AG08395 (cell line): ENCODE measurements at places on chromosomes 11 and 22.

DNA sequence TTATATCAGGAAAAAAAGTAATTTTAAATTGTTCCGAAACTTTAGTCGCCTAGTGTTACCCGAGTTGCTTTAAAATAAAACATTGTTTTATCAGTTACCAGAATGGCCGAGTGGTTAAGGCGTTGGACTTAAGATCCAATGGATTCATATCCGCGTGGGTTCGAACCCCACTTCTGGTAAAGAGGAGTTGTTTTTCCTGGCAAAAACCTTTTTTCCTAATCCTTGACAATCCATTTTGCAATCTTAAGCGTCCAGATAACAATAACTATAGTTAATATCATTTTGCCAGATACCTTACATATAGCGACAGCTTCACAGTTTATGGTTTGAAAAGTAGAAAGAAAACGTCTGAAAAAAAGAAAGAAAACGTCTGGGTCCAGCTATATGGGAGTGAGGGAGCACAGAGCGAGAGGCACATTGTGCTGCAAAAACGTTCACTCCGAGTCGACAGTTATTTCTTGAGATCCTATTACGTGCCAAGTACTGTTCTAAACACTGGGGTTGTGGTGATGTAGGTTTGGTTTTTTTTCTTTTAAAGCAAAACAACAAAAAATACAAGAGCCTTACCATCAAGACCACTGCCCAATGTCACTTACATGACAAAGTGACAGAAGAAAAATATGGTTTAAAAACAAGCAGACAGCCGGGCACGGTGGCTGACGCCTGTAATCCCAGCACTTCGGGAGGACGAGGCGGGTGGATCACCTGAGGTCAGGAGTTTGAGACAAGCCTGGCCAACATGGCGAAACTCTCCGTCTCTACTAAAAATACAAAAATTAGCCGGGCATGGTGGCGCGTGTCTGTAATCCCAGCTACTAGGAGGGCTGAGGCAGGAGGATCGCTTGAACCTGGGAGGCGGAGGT lies 40.6 kb downstream of the OR4D9 start:
- peak; percentile 32 for DNase-seq

GRCh38 chr11:372809-373715 lies 3.8 kb downstream of the B4GALNT4 start:
- no peak for DNase-seq

DNA sequence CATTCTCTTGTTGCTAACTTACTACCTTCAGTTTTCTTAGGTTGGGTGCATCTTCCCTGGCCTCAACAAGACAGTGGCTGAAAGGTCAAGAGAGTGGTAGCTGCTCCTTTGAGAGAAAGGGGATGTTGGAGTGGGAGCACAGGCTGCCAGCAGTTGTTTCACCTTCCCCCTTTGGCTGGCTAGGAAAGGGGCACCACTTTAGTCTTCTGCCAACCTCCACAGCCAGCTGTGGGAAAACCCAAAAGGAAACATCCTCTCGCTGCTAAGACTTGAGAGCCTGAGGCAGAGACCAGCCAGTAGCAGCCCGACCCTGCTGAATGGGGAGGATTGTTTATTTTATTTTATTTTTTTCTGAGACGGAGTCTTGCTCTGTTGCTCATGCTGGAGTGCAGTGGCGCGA lies 34.4 kb downstream of the MARK2 start:
- no peak for DNase-seq

GRCh38 chr11:128669506-128670270 lies 24.2 kb upstream of the FLI1 start:
- peak; percentile 82 for DNase-seq

- no peak for DNase-seq
These were observed 30.8 kb downstream of the SBF1 start for GRCh38 chr22:50443801-50444625.

GRCh38 chr11:61272731-61273130 lies 22.4 kb downstream of the VWCE start:
- no peak for DNase-seq

DNA sequence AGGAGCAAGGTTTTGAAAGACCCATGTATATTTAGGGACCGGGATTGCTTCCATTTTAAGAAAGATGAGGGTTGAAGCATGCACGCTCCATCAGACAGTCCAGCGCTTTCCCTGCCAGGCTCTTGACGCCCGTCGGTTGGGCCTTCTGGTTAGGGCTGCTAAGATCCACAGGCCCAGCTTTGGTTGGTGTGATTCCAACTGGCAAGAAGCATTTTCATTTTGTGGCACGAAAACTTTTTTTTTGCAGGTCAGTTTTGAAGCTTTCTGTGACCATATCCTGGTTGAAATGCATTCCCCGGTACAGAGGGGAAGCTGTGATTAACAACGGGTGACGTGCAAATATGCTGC lies 34.3 kb upstream of the MPPED1 start:
- no peak for DNase-seq

GRCh38 chr22:29482726-29483125 lies 2.7 kb downstream of the NEFH start:
- DNase-seq: no peak

GRCh38 chr22:27466229-27466628 lies 335.3 kb downstream of the MN1 start:
- DNase-seq: no peak

- DNase-seq: no peak
These were observed 20.1 kb upstream of the TMPRSS4 start for GRCh38 chr11:118056806-118057205.

GRCh38 chr11:128688031-128688713 lies 5.7 kb upstream of the FLI1 start:
- DNase-seq: no peak

GRCh38 chr11:12179531-12179930 lies 69.1 kb downstream of the MICAL2 start:
- no peak for DNase-seq

GRCh38 chr11:43819926-43820325 lies 60.7 kb upstream of the ALKBH3 start:
- DNase-seq: no peak

DNA sequence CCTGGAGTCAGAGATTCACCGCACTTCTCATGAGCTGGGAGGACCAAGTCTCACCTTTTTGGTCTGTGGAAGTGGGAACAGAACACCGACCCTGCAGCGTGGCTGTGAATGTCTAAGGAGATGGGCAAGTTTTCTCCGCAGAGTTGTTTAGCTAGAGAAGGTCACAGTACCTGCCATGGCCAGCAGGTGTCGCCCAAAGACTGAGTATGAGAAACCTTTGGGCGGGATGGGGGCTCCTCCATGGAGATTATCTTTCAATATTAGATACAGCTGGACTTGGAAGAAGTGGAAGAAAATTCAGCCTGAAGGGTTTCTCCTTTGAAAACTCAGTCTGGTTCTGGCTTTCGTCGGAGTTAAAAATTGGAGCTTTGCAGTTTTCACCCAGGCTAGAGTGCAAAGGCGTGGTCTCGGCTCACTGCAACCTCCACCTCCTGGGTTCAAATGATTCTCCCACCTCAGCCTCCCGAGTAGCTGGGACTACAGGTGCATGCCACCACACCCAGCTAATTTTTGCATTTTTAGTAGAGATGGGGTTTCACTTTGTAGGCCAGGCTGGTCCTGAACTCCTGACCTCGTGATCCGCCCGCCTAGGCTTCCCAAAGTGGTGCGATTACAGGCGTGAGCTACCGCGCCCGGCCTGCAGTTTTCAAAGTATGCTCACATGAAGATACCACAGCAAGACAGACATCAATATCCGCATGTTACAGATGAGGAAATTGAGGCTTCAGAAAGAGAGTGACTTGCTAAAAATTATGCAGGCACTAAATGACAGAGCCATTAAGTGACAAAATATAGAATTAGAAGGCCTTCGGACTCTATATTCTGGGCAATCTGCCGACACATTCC lies 10.7 kb upstream of the DSCAML1 start:
- peak; percentile 78 for DNase-seq

DNA sequence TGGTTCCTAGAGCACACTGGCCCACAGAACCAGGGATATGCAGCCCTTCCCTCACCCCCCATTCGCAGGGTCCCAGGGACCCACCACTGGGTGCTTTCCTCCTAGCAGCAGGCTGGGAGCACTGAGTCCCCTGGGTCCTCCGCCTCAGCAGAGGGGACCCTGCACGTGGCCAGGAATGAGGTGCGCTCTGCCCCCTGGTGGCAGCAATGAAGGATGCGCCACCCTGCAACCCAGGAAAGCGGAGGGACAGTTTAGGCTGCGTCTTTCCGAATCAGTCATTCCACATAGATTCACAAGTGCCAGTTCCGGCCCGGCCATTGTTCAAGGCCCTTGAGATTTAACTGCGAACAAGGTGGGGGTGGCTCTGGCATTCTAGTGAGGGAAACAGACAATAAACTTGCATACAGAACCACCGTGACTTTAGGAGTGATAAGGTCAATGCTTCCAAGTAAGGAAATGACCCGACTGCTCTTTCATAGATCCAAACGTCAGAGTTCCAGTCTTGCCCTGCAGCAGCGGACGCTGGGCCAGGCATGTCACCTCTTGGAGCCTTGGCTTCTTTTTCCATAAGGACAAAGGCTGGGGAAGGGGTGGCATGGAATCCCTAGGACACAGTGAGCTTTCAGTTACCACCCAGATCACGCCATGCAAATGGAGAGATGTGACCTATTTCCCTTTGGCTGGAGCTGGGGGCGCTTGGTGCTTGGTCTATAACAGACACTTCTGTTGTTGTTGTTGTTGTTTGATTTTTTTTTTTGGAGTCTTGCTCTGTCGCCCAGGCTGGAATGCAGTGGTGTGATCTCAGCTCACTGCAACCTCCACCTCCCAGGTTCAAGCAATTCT lies 7.7 kb downstream of the RIN1 start:
- DNase-seq: peak; percentile 81

GRCh38 chr11:121841487-121842191 lies 274.4 kb downstream of the BLID start:
- peak; percentile 84 for DNase-seq

- peak; percentile 22 for DNase-seq
These were observed 3.4 kb downstream of the SCGB1D4 start for GRCh38 chr11:62295504-62295903.

- no peak for DNase-seq
These were observed 50.3 kb downstream of the CD6 start for GRCh38 chr11:61021661-61022212.

DNA sequence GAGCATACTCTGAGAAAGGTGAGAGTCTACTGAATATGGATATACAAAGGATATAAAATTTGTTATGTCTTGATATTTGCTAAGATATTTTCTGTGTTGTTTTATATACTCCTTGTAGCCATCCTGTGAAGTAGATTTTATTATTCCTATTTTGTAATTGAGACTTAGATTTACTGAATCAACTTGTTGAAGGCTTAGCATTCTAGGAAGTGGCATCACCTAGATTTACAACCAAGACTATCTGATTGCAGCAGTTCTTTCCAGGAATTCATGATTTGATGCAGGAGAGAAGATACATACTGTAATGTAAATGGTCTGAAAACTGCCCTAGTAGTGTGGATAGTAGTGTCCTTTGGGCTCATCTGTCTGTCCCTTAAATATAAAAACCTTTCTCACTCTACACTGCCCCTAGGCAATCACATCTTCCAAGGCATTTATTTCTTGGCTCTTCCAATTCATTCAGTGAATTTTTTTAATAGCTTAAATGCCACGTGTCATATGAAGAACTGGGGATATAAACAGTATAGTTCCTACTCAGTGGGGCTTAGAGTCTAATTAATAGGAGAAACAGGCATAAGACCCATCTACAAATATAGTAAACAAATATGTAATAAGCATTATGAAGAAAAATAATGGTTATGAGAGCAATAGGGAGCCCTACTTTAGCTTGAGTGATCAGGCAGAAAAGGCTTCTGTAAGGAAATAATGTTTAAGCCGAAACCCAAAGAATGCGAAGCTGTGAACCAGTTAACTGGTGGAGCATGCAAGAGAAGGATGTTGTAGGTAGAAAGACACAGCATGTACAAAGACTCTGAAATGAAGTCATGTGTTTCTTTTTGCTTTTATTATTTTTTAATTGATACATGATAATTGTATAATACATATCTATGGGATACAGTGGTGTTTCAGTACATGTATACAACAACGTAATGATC lies 13.6 kb downstream of the IPO7 start:
- no peak for DNase-seq

- DNase-seq: peak; percentile 76
These were observed 12.4 kb upstream of the TIMP3 start for GRCh38 chr22:32788904-32789624.

GRCh38 chr11:1690167-1691025 lies 6.6 kb upstream of the KRTAP5-6 start:
- DNase-seq: no peak

DNA sequence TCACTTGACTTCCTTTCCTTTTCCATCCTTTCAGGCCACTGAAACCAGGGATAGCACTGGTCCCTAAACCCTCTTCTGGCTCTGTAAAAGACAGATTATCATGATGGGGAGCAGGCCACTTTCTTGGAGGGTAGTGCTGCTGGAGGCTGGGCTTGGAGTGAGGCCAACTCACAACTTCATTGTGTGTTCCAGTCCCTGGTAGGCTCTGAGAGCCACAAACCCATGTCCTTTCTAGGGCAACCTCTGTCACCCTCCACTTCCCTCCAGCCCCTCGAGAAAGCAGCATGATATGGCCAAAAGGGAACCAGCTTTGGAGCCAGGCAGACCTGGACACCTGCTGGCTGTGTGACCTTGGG lies 2.3 kb downstream of the TKFC start:
- no peak for DNase-seq

DNA sequence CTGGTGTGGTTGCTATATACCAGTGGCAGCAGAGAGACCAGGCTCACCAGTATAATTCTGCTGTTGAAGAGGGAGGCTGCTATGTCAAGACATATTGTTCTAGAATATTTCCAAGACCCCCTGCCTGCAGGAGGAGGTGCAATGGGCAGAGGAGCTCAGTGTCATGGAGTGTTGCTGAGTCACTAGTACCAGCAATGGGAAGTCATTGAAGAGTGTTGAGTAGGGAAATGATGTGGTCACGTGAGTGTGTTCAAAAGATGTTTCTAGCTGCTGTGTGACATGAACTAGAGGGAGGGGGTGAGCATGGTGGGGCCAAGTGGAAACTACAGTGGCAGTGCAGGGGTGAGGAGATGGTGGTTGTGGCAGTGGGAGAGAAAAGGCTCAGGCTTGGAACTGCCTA lies 76.3 kb upstream of the BIRC3 start:
- DNase-seq: peak; percentile 27

- peak; percentile 59 for DNase-seq
These were observed at the start of gene APOL4 for GRCh38 chr22:36201630-36202319. APOL4 (minus strand) TSS chr22:36201809; CDS start chr22:36201734, 75 bp downstream.

DNA sequence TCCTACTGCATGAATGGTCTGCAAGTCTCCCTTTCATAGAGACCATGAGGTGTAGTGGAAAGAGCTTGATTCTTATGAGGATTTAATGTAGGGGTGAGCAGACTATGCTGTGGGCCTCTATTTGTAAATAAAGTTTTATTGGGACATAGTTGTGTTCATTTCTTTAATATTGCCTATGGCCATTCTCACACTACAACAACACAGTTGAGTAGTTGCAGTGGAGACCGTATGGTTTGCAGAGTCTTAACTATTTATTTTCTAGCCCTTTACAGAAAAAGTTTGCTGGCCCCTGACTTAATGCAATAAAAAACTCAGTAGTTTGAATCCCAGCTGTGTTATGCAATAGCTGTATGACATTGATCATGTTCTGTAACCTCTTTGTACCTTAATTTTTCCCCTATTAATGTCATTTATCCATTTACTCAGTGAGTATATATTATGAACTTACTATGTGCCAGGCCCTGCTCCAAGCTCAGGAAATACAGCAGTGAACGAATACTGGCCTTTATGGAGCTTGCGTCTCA lies 106.3 kb downstream of the ATXN10 start:
- DNase-seq: peak; percentile 25
